PC-9 (cell line): ENCODE measurements at places on chromosomes 2 and 18.
A peak's percentile ranks its signal among the peaks of the same experiment; 100 is the strongest.

DNA sequence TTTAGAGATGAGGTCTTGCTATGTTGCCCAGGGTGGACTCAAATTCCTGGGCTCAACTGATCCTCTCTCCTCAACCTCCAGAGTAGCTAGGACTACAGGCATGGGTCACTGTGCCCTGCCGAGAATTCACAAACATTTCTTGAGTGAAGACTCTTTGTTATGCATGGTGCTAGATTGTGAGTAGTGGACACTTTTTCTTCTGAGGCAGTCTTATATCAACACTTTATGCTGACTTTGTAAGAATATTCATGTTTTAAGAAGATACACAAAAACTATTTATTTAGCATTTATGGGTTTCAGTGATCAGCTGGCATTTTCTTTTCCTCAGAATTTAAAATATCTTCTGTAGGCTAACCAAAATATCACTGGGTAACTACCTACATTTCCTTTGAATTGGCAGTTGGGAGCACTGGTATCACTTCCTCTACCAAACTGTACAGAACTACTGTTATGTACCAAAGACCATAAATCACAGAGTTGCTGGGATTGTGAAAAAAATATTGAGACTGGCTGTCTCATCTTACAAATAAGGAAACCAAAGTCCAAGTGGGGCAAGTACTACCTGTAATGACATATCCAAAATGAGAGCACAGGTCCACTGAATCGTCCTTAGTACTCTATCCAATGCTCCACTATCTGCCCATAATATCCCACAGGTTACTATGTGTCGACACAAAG lies 34.0 kb downstream of the DOCK10 start:
- DNase-seq, result no peak

DNA sequence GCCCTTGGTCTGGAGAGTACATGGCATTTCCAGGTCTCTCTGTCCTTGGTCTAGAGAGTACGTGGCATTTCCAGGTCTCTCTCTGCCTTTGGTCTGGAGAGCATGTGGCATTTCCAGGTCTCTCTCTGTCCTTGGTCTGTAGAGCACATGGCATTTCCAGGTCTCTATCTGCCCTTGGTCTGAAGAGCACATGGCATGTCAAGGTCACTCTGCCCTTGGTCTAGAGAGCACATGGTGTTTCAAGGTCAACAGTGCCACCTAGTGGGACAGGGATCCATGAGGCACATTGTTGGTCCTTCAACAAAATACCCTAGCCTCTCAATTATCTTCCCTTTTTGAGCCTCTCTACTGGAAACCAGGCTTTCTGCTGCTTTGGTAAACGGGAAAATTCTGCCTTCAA lies 250.2 kb downstream of the OTX1 start:
- no peak for DNase-seq

DNA sequence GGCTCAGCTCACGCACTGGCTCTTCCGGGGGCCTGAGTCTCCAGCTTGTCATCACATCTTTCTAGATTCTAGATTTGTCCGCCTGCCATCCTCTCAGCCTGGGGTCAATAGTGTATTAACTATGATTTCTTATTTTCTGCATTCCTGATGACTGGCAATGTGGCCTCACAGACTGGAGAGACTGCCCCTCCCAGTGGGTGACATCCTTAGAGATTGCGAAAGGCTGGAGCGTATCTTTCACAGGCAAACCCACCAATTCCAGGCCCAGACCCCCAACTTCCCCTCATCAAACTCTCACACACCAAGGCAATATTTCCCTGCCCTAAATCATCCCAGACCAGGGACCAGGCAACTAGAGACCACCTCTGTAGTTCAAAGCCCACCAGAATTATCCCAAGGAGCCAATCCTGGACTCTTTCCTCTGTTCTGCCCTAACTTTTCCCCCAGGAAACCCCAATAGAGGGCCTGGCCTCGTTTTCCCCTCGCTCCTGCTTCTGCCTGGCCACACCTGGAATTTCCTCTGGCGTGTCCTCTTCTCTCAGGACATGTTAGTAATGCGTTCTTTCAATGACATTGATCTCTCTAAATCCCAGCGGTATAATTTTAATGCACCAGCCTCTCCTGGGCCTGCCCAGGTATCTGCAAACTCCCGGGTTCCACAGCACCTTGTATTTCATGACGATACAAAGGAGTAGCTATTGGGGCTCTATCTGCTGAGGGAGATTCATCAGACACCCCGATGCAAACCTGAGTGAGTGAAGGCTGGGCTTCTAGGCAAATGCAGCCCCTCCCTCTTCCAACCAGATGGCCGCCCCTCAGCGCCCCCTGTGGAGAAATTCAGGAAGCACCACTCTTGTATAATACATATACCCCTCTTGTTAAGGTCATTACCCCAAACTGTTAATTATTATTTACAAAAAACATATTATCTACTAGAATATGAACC lies 2.4 kb upstream of the KCNF1 start:
- peak; percentile 22 for DNase-seq

DNA sequence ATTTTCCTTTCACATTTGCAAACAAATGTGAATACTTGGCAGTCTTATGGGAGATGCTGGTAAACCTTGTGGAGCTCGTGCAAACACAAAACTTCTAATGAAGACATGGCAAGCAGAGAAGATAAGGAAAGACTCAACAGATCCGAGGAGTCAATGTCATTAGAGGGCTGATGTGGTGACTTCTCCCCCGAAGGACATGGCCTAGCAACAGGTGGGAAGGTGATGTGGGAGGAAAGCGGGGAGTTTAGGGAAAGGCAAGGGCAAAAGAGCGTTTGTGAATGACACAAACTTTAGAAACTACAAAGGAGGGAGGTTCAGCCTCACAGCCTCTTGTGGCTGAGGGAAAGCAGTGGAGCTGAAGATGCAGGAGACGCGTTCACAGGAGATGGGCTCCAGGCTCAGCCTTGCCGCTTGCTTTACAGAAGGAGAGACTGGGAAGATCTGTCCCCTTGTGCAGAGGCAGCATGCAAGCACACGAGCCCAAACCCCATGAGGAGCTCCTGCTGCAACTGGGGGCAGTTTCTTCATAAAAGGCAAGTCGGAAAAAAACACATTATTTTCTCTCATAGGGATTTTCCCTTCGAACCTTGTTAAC lies 86.6 kb downstream of the SOWAHC start:
- no peak for DNase-seq

DNA sequence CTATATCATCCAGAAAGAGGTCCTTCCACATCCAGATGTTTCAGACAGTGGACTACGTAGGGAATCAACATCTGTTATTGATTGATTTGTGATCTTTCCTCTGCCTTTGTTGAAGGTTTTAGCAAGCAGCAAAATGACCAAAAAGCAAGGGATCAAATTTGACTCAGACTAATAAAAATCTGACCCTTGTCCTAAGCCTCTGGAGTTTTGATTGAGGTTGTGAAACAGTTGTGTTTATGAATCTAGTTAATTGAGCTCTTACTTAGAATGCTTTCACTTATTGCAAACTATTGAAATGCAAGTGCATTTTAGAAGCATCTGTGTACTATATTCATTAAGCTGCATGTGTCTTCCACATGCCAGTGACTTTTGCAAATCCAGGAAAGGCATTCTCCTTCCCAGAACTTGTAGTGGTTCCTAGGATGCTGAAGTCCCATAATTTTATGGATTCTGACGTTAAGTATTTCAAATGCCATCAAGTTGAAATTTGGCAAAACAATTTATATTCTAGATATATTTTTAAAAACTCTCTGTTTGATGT lies 116.0 kb downstream of the MTX2 start:
- DNase-seq, result no peak

DNA sequence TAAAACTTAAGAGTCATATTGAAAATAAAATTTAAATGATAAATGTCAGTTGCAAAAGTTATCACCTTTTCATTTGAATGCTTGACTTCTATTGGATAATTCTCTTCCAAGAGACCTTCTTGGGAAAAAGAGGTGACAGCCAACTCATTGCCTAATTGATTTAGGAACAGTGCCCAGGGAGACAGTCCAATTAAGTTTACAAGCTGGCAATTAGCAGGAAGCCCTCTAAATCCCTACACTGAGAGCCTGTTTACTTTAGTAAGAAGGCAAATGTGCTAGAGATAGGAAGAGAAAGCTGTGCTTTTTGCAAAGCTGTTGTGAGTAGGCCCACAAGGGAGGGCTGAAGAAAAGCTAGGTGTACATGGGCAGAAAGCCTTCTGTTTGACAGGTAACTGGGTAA lies 189.1 kb downstream of the WDPCP start:
- no peak for DNase-seq

GRCh38 chr2:162056796-162057399 lies 17.1 kb downstream of the DPP4 start:
- no peak for DNase-seq

GRCh38 chr2:239607517-239608191 lies 206.8 kb upstream of the HDAC4 start:
- no peak for DNase-seq

GRCh38 chr2:156339865-156340264 lies 7.3 kb upstream of the NR4A2 start:
- no peak for DNase-seq

DNA sequence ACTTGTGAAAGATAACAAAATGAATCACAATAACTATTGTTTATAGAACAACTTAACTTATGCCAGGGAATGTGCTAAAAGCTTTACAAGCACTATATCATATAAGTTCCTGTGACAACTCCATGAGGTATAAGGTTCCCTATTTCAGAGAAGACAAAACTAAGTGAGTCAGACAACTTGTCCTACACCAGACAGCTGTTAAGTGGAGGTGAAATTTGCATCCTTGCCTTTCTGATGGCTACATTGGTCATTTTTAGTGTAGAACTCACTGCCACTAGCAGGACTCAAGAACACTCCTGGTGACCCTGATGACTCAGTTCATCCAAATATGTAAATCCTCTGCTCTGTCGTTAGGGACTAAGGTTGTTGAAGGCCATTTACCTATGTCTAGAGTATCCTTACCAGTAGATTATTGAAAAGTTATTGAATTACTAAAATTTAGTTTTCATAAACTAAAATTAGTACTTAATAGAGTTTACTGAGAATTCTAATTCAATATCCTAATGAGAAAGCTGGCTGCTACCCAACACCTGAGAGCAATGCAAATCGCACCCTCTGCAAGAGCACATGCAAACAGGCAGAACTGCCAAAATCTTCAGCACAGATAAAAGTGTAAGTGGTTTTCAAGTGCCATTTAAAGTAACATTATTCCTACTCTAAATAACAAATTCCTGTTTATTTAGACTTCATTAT lies 636.2 kb downstream of the NRXN1 start:
- DNase-seq, result no peak

DNA sequence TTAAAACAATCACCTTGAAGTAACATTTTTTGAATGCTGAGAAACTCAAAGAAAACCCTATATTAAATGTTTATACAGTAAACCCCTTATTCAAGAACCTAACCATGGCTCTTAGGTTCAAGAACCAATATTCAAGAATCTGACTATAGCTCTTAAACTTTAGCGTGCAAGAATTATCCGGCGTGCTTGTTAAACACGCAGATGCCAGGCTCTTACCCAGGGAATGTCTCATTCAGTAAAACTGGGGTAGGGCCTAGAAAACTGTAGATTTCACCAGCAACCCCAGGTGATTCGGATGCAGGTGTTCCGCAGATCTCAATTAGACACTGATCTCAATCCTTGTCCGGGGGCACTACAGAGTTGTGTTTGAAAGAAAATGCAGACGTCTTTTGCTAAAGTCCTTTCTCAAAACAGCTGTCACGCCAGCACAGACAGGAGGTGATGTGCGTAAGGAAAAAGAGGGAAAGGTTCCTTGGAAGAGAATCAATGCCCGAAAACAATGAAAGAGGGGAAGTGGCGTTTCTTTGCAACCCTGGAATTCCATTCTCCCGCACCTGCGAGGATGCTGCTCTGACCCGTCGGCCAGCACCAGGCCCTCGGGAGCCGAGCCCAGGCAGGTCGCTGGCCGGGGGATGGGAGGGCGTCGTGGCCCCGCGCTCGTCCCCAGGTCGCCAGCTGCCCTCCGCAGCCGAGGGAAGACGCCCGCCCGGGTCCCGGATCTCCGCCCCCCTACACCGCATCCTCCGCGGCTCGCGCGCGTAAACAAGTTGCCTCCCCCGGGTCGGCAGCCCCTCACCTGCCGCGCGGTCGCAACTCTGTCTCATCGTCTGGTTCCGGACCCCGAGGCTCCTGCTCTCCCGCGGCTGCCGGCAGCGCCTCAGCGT lies 851 bp downstream of the EIF2AK3 start:
- DNase-seq, result peak; percentile 27

DNA sequence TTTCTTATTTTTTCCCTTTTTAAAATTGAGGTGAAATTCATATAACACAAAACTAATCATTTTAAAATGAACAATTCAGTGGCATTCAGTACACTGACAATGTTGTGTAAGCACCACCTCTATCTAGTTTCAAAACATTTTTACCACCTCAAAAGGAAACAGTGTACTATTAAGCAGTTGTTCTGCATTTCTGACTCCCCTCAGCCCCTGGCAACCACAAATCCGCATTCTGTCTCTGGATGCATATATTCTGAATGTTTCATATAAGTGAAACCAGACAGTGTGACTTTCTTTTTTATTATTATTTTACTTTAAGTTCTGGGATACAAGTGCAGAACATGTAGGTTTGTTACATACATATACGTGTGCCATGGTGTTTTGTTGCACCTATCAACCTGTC lies 19.2 kb upstream of the TANK start:
- DNase-seq, result no peak

DNA sequence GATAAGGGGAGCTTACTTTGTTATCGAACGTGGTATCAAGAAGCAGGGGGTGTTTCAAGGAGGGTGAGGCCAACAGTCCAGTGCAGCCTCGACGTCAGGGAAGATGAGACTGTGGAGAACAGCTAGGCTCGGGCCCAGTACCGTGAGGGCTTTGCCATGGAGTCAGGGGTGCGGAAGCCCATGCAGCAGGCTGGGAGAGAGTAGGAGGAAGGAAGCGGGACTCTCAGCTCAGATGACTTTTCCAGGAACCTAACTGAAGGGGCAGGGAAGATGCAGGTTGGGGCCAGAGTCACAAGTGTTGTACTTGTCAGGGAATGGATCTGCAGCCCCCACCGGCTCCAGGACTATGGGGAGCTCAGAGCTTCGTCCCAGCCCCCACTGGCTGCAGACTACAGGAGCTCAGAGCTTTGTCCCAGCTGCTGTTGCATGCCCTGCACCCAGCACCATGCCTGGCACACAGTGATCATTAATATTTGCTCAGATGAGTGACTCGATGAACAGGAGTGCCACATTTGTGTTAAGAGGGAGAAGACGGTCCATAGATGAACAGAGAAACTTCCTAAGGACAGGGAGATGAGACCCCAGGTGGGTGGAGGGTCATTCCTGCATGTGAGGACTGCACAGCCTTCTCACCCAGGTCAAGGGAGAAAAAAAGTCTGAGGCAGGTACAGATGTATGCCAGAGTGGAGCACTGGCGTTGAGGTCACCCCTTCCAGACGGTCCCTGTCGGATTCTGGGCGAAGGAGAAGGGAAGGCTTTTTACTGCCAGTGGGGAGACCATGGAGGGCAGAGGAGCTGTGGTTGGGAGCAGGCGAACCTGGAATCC lies 36.4 kb downstream of the PTGR3 start:
- no peak for DNase-seq

GRCh38 chr18:13179566-13180113 lies 38.9 kb upstream of the LDLRAD4 start:
- no peak for DNase-seq

- DNase-seq, result peak; percentile 63
Observed at GRCh38 chr2:11753452-11753885, 7.0 kb downstream of the LPIN1 start.
